AG09319 (cell line): ENCODE measurements at places on chromosomes 7 and 10.
A peak's percentile ranks its signal among the peaks of the same experiment; 100 is the strongest.

- no peak for DNase-seq
Observed at GRCh38 chr7:135459951-135460567, 49.8 kb downstream of the CNOT4 start.

- DNase-seq, result peak; percentile 30
Observed at GRCh38 chr7:71486856-71487628, 355.1 kb downstream of the GALNT17 start.

GRCh38 chr10:20017961-20018360 is 201.7 kb downstream of the PLXDC2 start:
- DNase-seq, result no peak

DNA sequence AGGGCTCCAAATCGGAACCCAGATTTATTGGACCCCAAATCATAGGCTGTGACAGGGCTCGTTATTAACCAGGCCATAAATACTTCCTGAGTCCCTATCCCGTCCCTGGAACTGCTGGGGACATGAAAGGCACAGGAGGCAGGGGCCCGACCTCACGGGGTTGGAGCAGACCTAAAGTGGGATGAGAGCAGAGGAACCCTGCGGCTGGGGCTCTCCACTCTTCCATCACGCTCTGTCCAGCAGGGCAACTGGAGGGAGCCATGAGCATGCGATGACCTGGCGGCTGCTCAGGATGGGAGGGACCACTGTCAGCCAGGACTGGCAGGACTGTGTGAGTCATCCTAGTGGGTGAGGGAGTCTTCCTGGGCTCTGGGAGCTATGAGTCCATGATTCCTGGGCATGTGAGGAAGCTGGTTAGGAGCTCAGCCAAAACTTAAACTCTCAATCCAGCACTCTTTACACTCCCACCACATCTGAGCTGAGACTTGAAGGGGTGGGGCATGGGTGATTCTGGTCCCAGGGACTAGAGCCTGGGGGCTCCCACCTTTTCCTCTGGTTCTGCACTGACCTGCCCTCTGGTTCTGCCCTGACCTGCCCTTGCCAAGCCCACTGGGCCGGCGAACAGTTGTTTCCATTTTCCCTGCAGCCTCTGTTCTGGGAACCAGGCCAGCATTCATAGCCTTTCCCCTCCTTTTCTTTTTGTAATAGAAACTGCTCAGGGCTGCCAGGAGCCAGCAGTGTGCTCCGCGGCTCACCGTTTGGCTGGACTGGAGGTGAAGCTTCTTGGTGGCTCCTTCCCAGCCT is 47.1 kb downstream of the SYPL1 start:
- DNase-seq, result peak; percentile 87
